DMS 273 treated with DMSO at 0.1 percent for 48 hours (cell line): ENCODE measurements at places on chromosomes 2 and 18.

DNA sequence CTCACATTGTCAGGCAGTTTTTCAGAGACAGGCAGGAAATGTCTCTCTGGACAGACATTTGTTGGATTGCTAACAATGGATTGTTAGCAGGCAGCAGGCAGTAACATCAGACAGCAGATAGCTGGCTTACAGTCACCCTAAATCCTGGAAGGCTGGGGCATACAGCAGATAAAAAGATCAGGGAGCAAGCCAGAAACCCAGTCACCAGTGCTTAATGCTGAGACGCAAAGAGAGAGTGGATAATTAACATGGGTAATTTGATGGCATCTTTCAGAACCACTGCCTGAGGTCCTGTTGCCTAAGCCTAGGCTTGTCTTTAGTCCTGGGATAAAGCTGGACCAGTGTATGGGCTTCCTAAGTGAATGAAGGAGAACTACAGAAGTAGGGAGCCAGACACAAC, 22.4 kb downstream of the MC4R start:
- no peak for DNase-seq

GRCh38 chr2:53202063-53202462, 565.5 kb upstream of the CHAC2 start:
- DNase-seq, result peak; percentile 30

DNA sequence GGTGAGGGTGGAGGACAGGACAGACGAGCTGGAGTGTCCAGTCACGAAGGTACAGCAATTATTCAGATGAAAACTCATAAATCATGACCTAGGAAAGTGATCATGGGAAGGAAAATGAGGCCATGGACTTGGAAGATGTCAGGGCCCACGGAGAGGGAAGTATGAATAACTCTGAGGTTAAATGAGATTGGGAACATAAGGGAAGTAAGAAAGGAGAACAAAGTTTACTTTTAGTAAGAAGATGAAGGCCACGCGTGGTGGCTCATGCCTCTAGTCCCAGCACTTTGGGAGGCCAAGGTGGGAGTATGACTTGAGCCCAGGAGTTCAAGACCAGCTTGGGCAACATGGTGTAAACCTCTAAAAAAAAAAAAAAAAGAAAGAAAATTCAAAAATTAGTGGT, 56.2 kb downstream of the AQP4 start:
- no peak for DNase-seq

- DNase-seq, result no peak
These were observed 3.0 kb downstream of the HPCAL1 start for GRCh38 chr2:10305715-10306114.

GRCh38 chr2:11067221-11068078, 87.8 kb upstream of the SLC66A3 start:
- no peak for DNase-seq

DNA sequence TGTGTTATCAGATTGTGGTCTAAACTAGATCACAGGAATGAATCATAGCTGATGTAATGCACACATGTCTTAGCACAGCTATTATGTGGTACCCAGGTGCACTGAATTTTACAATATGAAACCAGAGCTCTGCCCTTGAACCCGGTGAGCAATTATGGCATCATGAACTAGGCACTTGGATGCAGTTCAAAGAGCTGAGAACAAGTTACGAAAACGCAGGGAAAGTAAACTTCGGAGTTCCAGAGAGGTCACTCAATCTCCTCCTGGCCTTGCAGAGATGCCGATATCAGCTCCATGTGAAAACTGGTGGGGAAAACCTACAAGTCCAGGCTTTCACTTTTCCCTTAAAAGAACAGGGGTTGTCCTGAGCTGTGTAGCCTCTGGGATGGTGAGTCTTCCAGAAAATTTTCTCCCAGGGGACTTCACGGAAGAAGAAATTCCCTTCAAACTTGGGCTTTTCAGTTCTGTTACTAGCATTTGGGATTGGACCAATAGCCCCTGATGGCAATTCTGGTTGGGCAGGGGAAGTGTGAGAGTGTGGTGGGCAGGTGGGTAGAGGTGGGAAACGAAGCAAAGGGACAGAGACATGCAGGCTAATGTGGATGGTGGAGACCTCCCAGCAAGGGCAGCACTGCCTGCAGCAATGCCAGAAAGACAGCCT, 71.1 kb upstream of the SH3BP4 start:
- no peak for DNase-seq

DNA sequence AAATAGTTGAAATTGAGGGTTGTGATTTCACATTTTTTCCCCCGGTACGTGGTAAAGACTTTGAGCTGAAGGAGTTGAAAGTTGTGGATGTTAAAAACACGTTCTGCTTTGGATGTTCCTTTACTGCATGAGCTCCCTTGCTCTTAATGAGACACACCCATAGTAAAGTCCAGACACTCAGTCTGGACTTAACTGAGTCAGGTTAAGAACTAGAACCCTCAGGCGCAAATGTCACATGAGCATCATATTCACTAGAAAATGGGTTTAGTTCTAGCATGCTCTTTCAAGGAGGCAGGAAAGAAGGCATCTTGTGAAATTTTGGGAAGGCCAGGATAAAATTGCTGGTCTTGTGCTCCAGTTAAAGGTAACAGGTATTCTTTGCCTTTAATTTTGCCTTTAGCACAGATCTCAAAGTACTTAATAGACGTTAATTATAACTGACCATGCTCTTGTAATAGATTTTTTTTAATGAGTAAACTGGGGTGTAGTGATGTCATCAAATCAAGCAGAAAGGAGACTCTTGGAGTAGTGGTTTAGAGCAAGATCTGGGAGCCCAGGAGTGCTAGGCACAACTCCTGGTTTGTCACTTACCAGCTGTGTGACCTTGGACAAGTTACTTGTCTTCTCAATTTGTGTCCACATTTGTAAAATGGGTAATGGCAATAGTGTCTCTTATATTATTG, 20.6 kb downstream of the ITGA6 start:
- DNase-seq, result no peak

- no peak for DNase-seq
These were observed 35.0 kb upstream of the ADAM17 start for GRCh38 chr2:9590641-9591040.

DNA sequence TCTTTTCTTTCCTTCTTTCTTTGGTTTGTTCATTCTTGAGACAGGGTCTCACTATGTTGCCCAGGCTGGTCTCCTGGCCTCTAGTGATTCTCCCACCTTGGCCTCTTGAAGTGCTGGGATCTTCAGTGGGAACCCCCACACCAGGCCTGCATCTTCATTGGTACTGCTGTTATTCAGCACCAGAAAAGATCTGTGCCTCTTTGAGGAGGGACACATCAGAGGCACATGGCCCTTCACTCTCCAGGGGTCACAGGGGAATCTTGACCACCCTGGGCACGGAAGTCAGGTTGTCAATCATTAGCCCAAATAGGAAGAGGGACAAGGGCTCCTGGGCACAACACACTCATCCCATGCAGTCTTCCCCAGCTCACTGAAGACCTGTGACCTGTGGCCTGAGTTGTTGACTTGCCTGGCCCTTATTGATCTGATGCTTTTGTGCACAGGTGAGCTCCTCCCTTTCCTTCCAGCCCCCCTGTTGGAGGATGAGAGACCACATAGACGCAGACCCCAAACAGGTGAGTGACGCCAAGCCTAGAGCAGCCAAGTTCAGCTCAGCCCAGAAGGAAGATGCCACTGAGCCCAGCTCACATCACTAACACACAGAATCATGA, 33.0 kb upstream of the ODC1 start:
- DNase-seq, result no peak

- DNase-seq, result no peak
These were observed 60.5 kb downstream of the MAP4K4 start for GRCh38 chr2:101758001-101758400.

- DNase-seq, result no peak
These were observed 9.4 kb downstream of the GPD2 start for GRCh38 chr2:156445296-156446220.

DNA sequence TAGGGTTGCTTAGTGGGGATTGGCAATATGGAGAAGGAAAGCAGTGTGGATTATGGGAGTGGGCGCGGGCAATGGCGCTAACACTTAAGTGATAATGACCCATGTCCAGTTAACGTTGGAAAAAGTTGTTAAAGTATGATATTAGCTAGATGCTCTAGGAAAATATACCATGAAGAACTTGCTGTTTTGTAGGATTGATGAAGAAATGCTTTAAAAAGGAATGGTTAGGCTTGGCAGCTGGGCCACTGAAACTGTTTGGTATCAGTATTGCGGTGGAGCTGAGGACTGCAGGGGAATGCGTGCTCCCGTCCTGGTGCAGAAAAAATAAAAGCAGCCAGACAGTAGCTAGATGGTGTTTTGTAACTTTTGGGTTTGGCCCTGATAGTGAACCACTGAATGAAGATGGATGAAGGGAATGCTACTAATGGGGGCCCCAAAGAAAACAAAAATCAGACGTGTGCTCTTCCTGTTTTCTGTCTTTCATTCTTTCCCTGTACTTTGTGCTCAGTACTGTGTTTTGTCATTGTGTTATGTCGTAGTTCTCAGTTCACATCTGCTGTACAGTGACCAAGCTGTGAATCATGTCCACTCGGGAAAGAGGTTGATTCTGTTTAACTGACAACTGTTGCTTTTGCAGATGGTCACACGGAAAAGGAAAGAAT, 999 bp downstream of the INSIG2 start:
- DNase-seq, result no peak

- no peak for DNase-seq
These were observed 22.5 kb downstream of the ASB1 start for GRCh38 chr2:238449241-238449640.

GRCh38 chr2:73642338-73643018, at the start of gene NAT8:
Gene NAT8 (minus strand): TSS chr2:73642422. CDS start chr2:73641628, 794 bp downstream.
- DNase-seq, result no peak

DNA sequence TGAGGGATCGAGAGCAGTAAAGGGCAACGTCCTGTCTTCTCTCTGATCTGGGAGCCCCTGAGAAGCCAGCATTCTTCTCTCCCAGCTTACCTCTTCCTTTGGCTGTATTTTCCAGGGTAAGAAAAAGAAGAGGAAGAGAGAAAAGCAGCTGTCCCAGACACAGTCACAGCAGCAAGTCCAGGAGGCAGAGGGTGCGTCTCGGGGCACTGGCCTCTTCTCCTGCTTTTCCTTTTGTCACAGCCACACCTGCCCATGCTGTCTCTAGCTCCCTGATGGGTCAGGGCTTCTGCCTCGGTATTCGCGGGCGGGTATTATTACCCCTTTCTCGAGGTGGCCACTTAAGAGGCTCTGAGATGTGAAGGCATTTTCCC, 20.3 kb downstream of the TGOLN2 start:
- no peak for DNase-seq

GRCh38 chr18:5512176-5512575, 31.6 kb downstream of the EPB41L3 start:
- no peak for DNase-seq

DNA sequence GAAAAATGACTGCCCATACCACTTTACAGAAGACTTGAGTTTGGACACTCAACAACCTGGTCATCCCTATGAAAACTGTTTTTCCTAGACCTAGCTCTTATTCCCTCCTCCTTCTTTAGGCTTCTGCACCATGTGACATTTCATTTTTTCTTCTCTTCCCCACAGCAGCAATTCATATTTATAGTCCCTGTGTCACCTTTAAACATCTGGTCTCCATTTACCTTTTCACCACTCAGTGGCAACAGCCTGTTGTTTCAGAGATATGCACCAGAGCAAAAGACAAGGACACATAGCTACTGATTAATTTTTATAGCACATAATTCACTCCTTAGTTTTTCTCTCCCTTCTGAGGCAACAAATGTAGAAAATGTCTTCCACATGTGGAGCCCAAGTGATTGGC, 118.7 kb downstream of the RIT2 start:
- no peak for DNase-seq

DNA sequence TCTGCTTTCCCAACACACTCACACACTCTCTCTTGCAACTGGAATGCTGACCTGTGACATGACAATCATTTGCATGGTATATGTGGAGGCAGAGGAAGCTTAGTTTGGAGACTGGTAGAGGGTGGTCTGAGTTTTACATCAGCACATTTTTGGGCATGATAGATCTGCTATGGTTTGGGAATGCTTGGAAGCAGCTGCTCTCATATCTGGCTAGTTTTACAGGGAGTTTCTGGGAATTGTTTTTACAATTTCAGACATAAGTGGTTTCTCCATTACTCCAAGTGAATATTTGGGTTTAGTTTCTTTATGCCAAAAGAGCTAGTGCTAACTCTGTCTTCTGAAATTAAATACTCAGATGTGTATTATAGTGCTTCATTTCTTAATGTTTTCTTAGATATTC, 977.6 kb downstream of the SUCLG1 start:
- no peak for DNase-seq

DNA sequence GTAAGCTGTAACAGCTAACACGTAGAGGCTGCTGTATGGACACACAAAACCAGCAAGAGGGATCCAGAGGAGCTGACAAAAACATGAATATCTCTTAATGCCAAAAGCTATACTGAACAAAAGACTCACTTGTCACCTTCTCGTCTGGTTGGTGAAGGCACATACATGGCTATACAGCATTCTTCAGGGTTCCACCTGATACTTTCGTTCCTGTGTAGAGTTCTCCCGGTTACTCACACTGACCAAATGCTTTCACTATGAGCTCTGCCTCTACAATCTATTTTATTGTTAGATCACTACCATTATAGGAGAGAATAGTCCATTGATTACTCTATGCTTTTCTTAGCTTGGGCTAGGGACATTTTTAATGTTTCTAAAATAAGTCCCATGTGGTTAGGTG, 193.1 kb downstream of the HNMT start:
- no peak for DNase-seq

DNA sequence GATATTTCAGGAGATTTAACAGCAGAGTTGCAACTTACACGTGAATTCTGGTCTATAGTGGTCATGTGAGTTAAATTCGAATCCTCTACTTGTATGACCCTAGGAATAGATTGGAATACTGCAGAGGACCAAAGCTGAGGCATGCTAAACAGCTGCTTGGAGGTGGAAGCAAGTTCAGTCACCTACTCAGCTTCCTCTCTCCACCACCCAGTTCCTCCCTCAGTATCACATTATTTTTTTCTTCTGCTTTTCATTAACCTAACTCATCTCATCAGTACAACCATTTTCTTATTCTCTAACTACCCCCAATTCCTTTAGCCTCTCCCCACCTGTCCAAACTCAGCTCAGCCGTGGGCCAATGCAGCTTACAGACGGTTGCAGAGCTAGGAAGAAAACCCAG, 385.5 kb downstream of the SETBP1 start:
- DNase-seq, result no peak

DNA sequence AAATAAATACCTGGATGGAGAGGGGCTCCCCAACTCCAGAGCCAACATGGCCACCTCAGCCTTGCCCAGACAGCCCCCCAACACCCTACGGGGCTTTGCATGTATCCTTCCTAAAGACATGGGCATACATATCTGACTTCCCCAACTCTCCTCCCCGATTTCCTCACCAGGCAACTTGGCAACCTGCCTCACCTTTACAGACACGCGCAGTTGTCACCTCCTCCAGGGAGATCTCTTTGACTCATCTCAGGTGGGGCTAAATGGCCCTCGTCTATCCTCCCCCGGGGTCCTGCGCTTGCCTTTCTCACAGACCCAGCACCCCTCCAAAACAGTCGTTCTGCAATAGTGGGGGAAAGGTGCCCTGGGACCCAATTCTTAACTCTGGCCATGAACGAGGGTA, 10.6 kb upstream of the BIN1 start:
- DNase-seq, result no peak

DNA sequence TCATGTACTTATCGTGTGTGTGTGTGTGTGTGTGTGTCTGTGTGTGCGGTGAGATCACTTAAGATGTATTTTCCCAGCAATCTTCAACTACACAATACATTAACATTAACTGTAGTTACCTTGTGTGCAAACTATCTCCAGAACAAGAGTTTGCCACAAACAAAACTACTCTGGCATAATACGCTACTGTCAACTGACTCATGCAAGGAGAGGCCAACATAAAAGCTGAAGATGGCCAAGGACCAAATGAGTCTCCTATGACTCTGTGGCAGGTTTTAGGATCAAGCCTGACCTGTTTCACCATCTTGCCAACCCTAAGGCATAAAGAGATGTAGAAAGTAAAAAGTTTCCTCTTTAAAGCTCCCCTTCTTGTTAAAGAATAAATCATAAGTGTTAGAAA, 20.1 kb downstream of the CYB5A start:
- no peak for DNase-seq
